ENCODE measurements at places on chromosomes 6 and 20. TPM values are rescaled to one million over a fixed set of nuclear protein-coding genes. Genes with fewer than 3 reads are reported as not detected.

RNF39 gene
- 1.4 TPM for total RNA-seq

DNA sequence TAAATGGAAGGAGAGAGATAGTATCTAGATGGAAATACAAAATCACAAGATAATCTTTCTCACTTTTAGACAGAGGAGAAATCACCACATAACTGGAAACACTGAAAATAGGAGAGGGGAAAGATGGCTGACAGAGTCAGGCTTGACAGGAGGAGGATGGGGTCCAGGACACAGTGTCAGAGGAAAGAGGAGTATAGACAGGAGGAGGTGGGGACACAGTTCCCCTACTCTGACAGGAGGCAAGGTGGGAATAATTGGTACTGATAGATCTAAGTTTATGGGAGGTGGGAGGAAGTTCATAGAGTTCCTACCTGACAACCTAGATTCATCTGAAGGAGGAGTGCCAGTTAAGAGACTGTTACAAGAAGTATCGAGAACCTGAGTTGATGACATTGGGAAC lies 9.1 kb downstream of the GPR6 start:
- no peak for DNase-seq

- DNase-seq, result no peak
Observed at GRCh38 chr6:109075934-109076333, 18.7 kb downstream of the SESN1 start.

GRCh38 chr20:62642051-62642665 lies at the start of gene SLCO4A1:
Gene SLCO4A1, plus strand, starts transcription at chr20:62642503. Its CDS starts 13,952 bp downstream, at chr20:62656455.
- peak; percentile 95 for DNase-seq

Measured in Calu3 (cell line).